ENCODE measurements at places on chromosomes 3 and 15.
A peak's percentile ranks its signal among the peaks of the same experiment; 100 is the strongest.

DNA sequence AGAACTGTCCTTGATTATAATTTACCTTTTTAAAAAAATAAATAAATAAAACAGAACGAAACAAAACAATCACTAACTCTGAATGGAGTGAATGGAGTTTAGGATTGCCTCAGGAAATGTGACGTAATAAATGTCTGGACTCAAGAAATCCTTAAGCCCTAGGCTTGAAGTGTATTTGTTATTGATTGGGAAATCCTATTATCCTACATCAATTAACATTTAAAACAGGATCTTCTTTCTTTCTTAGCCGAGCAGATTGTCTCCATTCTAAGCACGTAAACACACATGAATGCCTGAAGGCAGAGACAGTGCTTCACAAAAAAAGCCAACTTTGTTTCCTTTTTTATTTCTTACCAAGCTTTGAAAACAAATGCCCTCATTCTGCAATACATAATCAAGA is 33.4 kb downstream of the KAT2B start:
- DNase-seq, result no peak

GRCh38 chr3:132625613-132626012 is 28.5 kb downstream of the ACKR4 start:
- no peak for DNase-seq

DNA sequence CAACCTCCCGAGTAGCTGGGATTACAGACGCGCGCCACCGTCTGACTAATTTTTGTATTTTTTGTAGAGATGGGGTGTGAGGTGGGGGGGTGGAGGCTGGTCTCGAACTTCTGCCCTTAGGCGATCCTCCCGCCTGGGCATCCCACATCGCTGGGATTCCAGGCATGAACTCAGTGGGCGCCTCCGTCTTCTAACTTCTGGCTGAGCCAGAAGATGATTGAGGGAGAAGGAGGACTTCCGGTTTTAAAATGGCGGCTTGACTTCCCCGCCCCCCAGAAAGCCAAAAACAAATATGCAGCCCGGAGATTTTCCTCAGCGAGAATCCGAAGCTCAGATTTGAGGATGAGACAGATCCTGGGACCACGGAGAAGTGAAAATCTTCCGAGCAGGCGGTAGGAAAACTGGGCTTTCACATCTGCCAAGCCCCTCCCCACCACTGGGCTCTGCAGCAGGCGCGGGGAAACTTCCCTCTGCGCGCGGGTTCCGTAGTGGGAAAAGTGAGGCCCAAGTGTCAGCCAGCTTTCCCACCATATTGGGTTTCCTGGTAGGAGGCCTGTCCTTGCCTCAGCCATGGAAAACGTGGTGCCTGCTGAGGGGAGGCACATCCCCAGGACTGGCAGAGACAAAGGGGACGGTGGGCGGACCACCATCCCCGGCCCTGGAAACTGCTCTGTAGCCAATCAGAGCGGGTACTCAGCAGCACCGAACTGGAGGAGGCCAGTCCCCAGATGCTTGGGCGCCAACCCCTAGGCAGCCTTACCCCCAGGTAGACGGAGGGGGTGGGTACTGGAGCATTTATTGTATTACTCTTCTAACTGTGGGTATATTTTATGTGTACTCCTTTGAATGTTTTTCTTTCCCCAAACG is 17.3 kb downstream of the CHST14 start:
- DNase-seq, result no peak

- no peak for DNase-seq
Measured at GRCh38 chr3:45555086-45555591, 39.4 kb upstream of the LIMD1 start.

DNA sequence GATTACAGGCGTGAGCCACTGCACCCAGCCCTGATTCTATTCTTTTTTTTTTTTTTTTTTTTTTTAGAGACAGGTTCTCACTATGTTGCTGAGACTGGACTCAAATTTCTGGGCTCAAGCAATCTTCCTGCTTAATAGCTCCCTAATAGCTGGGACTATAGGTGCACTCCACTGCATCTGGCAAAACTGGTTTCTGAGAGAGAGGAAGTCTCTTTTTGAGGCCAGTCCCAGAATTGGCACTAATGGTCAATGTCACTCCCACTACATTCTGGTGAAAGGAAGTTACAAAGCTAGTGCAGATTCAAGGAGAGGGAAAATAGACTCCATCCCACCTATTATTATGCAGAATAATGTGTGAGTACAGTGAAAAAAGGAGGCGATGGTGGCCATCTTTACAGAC is 5.8 kb upstream of the TGFBR2 start:
- no peak for DNase-seq

- peak; percentile 19 for DNase-seq
Measured at GRCh38 chr15:89416339-89417183, 79.8 kb downstream of the RHCG start.

DNA sequence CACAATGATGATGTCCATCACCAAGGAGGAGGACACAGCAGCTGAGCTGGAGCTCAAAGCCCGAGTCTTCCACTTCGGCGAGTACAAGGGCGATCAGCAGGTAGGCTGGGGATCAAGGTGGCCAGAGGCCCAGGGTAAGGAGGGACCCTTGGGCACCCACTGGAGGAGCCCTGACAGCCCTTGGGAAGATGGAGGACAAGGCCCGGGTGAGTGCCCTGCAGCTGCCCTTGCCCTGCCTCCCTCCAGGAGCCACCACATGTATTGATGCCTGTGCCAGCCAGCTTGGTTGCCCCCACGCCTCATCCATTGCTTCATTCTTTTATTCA is 38.4 kb downstream of the CFAP100 start:
- no peak for DNase-seq

DNA sequence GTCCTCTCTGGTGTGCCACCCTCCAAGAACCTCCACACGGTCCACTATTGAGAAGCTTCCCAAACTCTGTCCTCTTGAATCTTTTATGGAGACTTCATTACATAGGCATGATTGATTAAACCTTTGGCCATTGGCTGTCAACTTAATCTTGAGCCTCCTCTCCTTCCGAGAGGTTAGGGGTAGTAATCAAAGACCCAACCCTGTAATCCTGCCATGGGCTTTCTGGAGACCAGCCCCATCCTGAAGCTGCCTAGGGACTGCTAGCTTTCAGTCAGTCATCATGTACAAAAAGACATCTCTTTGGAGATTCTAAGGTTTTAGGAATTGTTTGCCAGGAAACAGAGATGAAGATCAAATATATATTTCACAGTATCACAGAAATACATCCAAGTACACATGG is 37.0 kb downstream of the APH1B start:
- DNase-seq, result no peak

- DNase-seq, result no peak
Measured at GRCh38 chr3:160842021-160843005, 86.3 kb downstream of the PPM1L start.

DNA sequence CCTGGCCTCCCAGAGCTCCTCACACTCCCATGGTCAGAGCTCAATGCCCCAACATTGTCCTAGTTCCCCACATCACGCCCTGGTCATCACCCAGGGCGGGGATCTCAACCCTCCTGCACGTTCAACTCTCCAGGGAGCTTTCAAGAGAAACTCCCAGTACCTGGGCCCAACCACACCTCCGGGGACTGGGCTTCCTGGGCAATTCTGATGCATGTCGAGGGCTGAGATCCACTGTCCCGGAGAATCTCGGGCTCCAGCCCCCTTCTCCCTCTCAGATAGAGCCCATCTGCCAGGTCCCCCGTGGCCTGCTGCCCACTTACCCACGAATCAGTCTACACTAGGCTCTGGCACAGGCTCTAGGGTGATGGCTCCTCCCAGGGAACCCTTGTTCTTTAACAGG is 39.2 kb downstream of the UMPS start:
- no peak for DNase-seq

DNA sequence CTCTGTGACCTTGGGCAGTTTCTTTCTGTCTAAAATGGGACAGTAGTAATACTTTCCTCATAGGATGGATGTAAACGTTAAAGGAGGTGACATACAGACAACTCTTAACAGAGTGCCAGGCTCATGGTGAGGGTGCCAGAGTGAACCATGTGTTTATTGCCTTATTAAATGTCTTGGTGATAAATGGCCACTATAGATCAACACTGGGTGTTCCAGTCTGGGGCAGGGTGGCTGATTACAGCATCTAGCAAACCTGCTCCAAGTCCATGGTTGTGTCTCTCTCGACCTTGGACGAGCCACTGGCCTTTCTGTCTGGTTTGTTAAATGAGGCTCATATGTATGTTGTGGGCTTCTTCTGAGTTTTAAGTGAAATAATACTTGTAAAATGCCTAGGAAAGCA is 75.1 kb downstream of the TRAK1 start:
- no peak for DNase-seq

GRCh38 chr3:100075851-100076730 is 38.2 kb downstream of the FILIP1L start:
- no peak for DNase-seq

DNA sequence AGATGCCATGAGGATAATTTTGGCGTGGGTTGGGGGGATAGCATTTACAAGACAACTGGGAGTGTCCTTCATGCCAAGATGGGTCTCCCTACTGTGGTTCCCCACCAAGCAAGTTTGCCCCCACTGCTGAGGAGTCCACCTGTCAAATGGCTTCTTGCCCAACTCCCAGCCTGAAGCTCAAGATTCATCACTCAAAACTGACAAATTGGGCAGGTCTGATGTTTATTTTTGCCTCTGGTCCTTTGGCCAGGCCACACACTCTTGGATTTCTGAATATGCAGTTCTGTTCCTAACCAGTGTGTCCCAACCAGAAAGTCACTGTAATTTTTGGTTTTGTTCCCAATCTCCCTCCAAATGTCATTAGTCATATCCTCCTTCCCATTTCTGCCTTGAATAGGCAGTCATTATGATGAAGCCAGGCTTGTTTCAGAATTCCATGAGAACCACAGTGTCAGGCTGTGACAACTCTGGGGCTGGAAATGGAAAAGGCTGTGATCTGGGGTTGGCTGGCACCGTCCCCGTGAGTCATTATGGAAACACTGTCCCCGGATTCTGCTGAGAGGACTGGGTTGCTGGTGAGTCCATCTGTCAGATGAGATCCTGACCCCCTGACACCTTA is 29.3 kb upstream of the MEF2A start:
- DNase-seq, result peak; percentile 87

DNA sequence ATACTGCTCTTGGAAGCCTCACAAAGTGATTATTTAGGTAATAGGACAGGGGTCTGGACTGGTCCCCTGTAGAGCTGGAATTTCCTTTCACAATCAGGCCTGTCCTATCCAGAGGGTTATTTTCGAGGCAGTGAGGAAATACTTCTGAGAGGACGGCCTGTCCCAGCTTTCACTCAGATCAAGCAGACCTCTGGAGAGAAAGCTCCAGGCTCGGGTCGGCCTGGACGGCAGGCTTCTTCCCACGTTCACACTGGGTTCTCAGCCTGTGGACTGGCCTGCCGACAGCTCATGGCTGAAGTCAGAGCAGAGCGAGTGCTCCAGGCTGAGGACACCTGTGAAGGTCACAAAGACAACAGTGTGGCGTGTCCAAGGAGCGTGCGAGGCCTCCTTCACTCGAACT is 405.3 kb downstream of the VPS13C start:
- DNase-seq, result no peak

DNA sequence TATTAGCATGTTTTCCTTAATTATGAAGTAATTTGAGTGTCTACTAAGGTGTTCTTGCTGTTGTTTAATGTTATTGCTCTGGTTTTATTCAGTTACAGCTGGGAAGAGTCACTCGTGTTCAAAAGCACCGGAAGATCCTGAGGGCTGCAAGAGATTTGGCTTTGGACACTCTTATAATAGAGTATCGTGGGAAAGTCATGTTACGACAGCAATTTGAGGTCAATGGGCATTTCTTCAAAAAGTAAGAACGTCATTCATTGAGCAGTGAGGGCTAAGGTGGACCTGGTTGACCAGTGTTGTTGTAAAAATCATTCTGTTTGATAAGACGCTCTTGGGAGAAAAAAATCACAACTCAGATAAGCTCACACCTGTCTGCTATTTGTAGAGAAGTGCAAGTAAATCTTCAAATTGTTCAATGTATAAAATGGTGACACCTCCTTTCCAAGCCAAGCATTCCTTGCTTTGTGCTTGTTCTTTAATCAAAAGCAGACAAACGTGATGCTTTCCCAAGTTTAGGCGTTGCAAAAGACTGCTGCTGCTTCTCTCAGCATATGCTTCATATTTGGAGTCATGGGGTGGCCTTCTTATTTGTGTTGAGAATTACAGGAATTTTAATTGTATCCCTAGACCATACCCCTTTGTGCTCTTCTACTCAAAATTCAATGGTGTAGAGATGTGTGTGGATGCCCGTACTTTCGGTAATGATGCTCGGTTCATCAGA is 44.2 kb downstream of the SETD5 start:
- DNase-seq, result no peak

DNA sequence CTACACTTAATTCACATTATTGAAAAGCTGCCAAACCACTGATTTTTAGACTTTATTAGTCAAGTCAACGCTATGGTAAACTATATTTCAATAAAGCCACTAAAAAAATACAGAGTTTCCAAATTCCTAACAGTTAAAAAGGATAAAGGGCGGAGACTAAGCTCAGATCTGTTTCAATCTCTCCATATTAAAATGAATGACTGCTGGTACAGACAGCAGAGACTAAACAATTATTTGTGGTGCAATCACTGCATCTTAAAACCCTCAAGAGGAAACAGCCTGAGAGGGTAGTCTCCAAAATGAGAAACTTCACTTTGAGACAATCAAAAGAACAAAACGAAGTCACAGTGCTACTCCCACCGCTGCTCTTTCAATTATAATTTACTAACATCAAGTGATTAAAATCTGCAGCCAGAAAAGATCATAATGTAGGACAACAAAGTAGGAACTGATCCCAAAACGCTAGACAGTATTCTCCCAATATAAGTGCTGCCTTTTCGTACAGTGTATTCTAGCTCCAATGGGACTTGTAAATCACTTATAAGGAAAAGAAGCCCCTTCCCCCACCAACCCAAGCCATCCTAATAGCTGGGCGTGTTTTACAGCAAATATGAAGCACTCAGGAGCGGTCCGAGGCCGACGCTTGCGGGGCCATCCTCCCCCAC is 1.2 kb downstream of the UBP1 start:
- no peak for DNase-seq

- no peak for DNase-seq
Measured at GRCh38 chr3:21331321-21331720, 419.7 kb downstream of the ZNF385D start.

DNA sequence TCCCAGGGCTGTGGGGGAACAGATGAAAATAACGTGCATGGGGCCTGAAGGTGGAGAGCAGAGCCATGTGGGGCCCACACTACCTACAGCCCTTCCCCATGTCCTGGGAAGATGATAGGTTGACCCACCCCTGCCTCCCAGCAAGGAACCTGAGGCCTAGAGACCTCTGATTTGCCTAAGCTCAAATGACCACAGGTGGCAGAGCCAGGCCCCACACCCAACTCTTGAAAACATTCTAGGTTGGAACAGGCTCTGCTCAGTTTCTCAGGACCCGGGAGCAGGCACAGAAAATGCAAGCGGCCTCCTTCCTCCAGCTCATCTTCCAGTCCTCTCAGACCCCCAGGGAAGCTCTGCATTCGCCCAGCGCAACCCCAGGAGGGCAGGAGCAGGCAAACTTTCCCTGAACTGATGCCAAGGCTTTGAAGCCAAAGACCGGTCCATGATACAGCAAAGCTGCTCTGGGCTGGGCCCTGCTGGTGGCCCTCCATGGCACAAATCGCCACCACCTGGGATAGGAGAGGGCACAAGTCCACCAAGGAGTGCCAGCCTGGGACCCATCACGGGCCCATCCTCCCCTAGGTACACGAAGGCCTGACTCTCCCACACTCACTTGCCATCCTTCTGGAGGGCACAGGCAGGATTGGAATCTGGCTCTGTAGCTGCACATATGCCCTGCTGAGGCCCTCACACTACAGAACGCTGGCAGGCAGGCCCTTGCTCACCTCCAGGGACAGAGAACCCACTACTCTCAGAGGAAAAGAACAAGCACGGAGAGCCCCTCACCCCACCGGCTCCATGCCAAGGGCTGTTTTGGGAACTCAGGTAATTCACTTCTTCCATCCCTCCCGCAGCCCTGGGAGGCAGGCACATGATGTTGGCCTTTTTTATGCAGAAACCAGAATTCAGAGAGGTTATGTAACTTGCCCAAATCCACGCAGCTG is 51.0 kb upstream of the FURIN start:
- DNase-seq, result no peak
